Activated naive CD8-positive, alpha-beta T cell treated with anti-CD3 and anti-CD28 coated beads, Interleukin-2, amount 10 ng/mL, durations not matched to agents 7 days and 5 days (primary cell): ENCODE measurements at places on chromosomes 2 and 18. TPM values are rescaled to one million over a fixed set of nuclear protein-coding genes. Genes with fewer than 3 reads are reported as not detected.

DNA sequence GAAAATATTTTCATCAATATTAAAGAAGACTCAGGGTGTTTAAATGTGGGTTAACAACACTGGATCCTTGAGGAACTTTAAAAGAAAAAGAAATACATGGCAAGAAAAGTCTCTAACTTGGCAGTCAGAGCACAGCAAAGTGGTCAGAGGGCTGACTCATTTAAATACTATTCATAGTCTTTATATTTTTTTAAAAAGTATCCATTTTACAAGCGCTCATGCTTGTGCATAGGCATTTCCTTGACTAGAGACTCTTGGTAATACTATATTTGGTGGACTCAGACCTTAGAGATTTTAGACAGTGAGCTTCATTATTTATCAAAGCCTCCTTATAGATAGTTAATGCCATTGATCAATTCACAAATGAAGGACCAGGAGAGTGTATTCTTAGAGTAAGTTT is 110.2 kb downstream of the ABCA12 start:
- no peaks in the 10 kb centered on the region for H3K4me1 ChIP-seq
- H3K36me3 ChIP-seq: no peaks in the 10 kb centered on the region
- H3K27ac ChIP-seq: no peak overlapping the region
- no peaks in the 10 kb centered on the region for H3K27me3 ChIP-seq
- H3K4me3 ChIP-seq: no peak overlapping the region

- no peaks in the 10 kb centered on the region for H3K36me3 ChIP-seq
- H3K4me1 ChIP-seq: peaks cover 19% of the 10 kb centered on the region
- H3K27me3 ChIP-seq: peaks cover 34% of the 10 kb centered on the region
- no peak for DNase-seq
Observed at GRCh38 chr2:131410173-131410572, 46.2 kb upstream of the RAB6D start.

DNA sequence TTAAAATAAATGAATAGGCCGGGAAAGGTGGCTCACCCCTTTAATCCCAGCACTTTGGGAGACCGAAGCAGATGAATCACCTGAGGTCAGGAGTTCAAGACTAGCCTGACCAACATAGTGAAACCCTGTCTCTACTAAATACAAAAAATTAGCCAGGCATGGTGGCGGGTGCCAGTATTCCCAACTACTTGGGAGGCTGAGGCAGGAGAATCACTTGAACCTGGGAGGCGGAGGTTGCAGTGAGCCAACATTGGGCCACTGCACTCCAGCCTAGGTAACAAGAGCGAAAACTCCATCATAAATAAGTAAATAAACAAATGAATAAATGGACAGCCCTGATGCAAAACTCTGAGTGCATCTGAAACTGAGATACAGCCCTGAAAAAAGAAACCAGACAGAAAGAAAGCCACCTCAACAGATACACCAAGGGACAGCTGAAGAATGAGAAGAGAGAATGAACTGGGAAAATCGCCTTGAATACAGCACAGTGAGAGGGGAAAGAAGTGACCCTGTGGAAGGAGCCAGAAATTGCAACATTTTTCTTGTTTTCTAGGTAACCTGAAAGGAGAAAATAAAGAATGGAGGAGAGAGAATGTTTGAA is 64.4 kb downstream of the TRABD2A start:
- no peak overlapping the region for H3K27ac ChIP-seq
- H3K36me3 ChIP-seq: peaks cover 19% of the 10 kb centered on the region
- DNase-seq: no peak
- peak overlapping the region; percentile 23 for H3K4me3 ChIP-seq
- no peaks in the 10 kb centered on the region for H3K27me3 ChIP-seq

GRCh38 chr18:23918395-23919032 is 96.0 kb upstream of the TTC39C start:
- peaks cover 4% of the 10 kb centered on the region for H3K36me3 ChIP-seq
- peak; percentile 75 for DNase-seq
- H3K27ac ChIP-seq: no peak overlapping the region
- H3K27me3 ChIP-seq: peaks cover 11% of the 10 kb centered on the region

DNA sequence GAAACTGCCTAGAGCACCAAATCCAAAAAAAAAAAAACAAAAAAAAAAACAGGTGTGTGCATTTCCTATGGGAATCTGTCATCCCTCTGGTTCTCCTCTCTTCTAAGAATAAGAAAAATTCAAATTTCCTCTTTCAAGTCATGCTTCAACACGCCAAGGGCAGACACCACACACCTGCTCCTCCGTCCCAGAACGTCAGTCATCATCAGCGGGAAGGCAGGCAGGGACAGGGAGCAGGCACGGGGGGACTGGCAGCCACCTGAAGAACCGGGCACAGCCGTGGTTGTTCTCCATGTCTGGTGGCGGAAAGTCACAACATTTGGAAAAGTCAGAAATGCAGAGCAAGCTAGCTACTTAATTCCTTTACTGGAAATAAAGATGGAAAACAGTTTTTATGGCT is 214.8 kb downstream of the IKZF2 start:
- no peaks in the 10 kb centered on the region for H3K4me1 ChIP-seq
- no peaks in the 10 kb centered on the region for H3K36me3 ChIP-seq
- H3K27me3 ChIP-seq: peaks cover 2% of the 10 kb centered on the region
- DNase-seq: no peak
- no peak overlapping the region for H3K27ac ChIP-seq

DNA sequence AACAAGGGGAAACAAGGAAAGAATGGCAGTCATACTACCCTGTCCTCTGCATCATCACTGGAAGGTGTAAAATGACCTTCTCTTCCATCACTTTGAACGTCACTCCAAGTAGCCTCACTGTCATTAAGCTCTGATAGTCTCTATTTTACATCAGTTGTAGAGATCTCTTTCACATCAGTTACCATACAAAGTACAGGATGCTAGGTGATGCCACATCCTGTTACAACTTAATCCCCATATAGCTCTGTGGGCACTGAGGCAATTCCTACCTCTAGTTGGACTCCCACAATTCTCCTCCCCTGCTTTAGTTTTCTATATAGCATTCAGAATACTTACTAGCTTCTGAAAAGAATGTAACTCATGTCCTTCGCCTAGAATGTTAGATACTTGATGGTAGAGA is 55.1 kb upstream of the TTC27 start:
- peaks cover 24% of the 10 kb centered on the region for H3K4me1 ChIP-seq
- no peak for DNase-seq
- H3K27ac ChIP-seq: peak overlapping the region; percentile 76
- H3K27me3 ChIP-seq: no peaks in the 10 kb centered on the region

GRCh38 chr2:220478305-220479058 is 851.1 kb downstream of the SLC4A3 start:
- H3K27ac ChIP-seq: no peak overlapping the region
- no peaks in the 10 kb centered on the region for H3K36me3 ChIP-seq
- H3K27me3 ChIP-seq: no peaks in the 10 kb centered on the region
- no peak for DNase-seq
- no peak overlapping the region for H3K4me3 ChIP-seq

GRCh38 chr2:147806846-147807245 is 38.0 kb upstream of the ACVR2A start:
- H3K36me3 ChIP-seq: no peaks in the 10 kb centered on the region
- peaks cover 2% of the 10 kb centered on the region for H3K27me3 ChIP-seq
- no peak for DNase-seq
- no peak overlapping the region for H3K27ac ChIP-seq
- peaks cover 1% of the 10 kb centered on the region for H3K4me1 ChIP-seq
- no peak overlapping the region for H3K4me3 ChIP-seq

- H3K27ac ChIP-seq: no peak overlapping the region
- no peak for DNase-seq
- H3K36me3 ChIP-seq: no peaks in the 10 kb centered on the region
- H3K4me3 ChIP-seq: no peak overlapping the region
- H3K4me1 ChIP-seq: no peaks in the 10 kb centered on the region
Observed at GRCh38 chr2:150478200-150478974, 9.1 kb downstream of the RND3 start.

DNA sequence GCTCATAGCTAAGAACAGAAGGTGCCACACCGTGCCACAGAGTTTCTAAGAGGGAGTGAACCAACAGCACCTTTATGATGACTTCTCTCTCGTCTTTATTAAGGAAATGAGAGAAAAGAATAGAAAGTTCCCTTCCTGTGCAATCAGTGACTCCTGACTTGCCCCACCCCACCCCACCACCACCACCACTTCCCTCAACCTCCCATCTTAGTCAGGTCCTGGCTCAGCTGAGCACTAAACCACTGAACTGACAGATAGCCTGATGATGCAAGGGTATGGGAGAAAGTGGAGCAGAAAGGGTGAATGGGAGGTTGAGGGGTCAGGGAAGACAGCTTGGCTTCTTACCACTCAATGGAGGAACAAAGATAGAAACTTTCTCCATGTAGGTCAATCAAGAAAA is 75.2 kb upstream of the RMDN2 start:
- H3K27me3 ChIP-seq: peaks cover 3% of the 10 kb centered on the region
- no peaks in the 10 kb centered on the region for H3K36me3 ChIP-seq
- H3K4me3 ChIP-seq: peak overlapping the region; percentile 16
- H3K27ac ChIP-seq: no peak overlapping the region

GRCh38 chr18:13835202-13835601 is 11.3 kb downstream of the MC5R start:
- no peak for DNase-seq
- no peaks in the 10 kb centered on the region for H3K36me3 ChIP-seq
- H3K27ac ChIP-seq: no peak overlapping the region
- peaks cover 37% of the 10 kb centered on the region for H3K27me3 ChIP-seq
- H3K4me1 ChIP-seq: peaks cover 1% of the 10 kb centered on the region
- H3K4me3 ChIP-seq: no peak overlapping the region

GRCh38 chr2:168639441-168639898 is 163.0 kb upstream of the NOSTRIN start:
- no peaks in the 10 kb centered on the region for H3K27me3 ChIP-seq
- H3K27ac ChIP-seq: no peak overlapping the region
- DNase-seq: no peak
- no peak overlapping the region for H3K4me3 ChIP-seq
- peaks cover 8% of the 10 kb centered on the region for H3K4me1 ChIP-seq

GRCh38 chr2:41116106-41116797 is 664.4 kb upstream of the SLC8A1 start:
- H3K4me3 ChIP-seq: no peak overlapping the region
- no peaks in the 10 kb centered on the region for H3K27me3 ChIP-seq
- DNase-seq: no peak
- H3K36me3 ChIP-seq: no peaks in the 10 kb centered on the region

- DNase-seq: no peak
- H3K36me3 ChIP-seq: no peaks in the 10 kb centered on the region
- H3K27me3 ChIP-seq: peaks cover 12% of the 10 kb centered on the region
- H3K4me1 ChIP-seq: no peaks in the 10 kb centered on the region
Observed at GRCh38 chr18:36558234-36558633, 260.7 kb downstream of the FHOD3 start.

- H3K27ac ChIP-seq: no peak overlapping the region
- H3K4me3 ChIP-seq: no peak overlapping the region
- H3K4me1 ChIP-seq: peaks cover 22% of the 10 kb centered on the region
- no peak for DNase-seq
- H3K27me3 ChIP-seq: no peaks in the 10 kb centered on the region
Observed at GRCh38 chr2:239379641-239380170, 21.1 kb downstream of the HDAC4 start.

- H3K27ac ChIP-seq: peak overlapping the region; percentile 89
- peaks cover 26% of the 10 kb centered on the region for H3K36me3 ChIP-seq
- H3K4me1 ChIP-seq: peaks cover 62% of the 10 kb centered on the region
- DNase-seq: no peak
- H3K4me3 ChIP-seq: peak overlapping the region; percentile 53
Observed at GRCh38 chr2:134232461-134232860, 21.4 kb upstream of the MGAT5 start.

DNA sequence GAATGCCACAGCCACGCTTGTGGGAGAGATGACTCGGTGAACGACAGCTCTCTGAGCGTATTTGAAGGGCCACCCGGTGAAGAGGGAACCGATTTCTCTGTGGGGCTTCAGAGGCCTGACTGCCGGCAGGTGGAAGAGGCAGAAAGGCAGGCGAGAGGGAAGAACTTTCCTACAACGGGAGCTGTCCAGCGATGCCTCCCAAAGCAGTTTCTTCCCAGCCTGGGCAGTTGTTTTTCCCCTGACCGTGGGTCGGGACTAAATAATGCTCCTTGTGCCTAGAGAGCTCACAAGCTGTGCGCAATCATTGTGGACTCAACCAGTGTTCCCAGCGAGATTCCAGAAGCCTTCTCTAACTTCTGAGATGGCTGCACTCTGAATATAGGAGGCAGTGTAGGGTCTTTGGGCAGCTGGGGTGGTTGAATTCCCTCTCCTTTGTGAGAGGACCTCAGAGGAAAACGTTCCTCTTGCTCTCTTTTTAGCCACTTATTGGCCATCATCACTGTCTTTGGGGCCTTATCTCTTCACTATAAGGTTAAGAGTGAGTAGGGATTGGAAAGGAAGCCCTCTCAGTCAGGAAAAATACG is 710 bp downstream of the SEC11C start:
- no peak for DNase-seq
- peak overlapping the region; percentile 91 for H3K4me3 ChIP-seq
- H3K27ac ChIP-seq: peak overlapping the region; percentile 96
- peaks cover 2% of the 10 kb centered on the region for H3K36me3 ChIP-seq

GRCh38 chr2:217222309-217222910 is 362.5 kb upstream of the TNP1 start:
- peaks cover 21% of the 10 kb centered on the region for H3K36me3 ChIP-seq
- peaks cover 41% of the 10 kb centered on the region for H3K4me1 ChIP-seq
- peak overlapping the region; percentile 88 for H3K27ac ChIP-seq
- peak overlapping the region; percentile 39 for H3K4me3 ChIP-seq

- DNase-seq: no peak
- no peaks in the 10 kb centered on the region for H3K27me3 ChIP-seq
- H3K36me3 ChIP-seq: no peaks in the 10 kb centered on the region
- H3K4me1 ChIP-seq: no peaks in the 10 kb centered on the region
- H3K27ac ChIP-seq: no peak overlapping the region
Observed at GRCh38 chr2:215612786-215613185, 176.9 kb upstream of the FN1 start.

DNA sequence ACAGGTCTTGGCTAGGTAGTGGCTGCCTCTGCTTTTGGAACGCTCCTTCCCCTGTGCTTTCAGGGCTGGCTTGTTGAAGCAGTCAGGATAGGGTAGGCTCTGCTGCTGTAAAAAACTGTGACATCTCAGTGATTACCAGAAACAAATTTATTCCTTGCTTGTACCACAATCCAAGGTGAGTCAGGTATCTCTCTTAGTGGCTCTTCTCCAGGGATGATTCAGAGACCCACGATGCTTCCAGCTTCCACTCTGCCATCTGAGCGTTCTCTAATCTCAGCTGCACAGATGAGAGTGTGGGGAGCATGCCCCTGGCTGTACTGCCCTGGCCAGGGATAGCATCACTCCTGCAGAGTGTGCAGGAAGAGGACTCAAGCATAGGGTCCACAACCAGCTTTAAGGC is 174.9 kb downstream of the VAPA start:
- no peak for DNase-seq
- no peak overlapping the region for H3K27ac ChIP-seq
- H3K4me1 ChIP-seq: peaks cover 9% of the 10 kb centered on the region
- H3K4me3 ChIP-seq: no peak overlapping the region
- H3K36me3 ChIP-seq: no peaks in the 10 kb centered on the region

GRCh38 chr2:181755181-181755580 is 74.9 kb upstream of the NEUROD1 start:
- H3K27ac ChIP-seq: no peak overlapping the region
- no peak for DNase-seq
- H3K27me3 ChIP-seq: peaks cover 38% of the 10 kb centered on the region
- H3K4me1 ChIP-seq: no peaks in the 10 kb centered on the region
- no peak overlapping the region for H3K4me3 ChIP-seq

The ASAP2 gene
- total RNA-seq: not detected

The EML6 gene
- 2.4 TPM for total RNA-seq

The MBD5 gene
- total RNA-seq: 49.8 TPM

The UGT1A3 gene
- not detected for total RNA-seq

The PRSS56 gene
- not detected for total RNA-seq

The FOXI3 gene
- not detected for total RNA-seq

The CTAGE1 gene
- total RNA-seq: not detected

The CD8B gene
- 475 TPM for total RNA-seq

The RIT2 gene
- not detected for total RNA-seq
